ENCODE measurements at places on chromosomes 4 and X. TPM values are rescaled to one million over a fixed set of nuclear protein-coding genes. Genes with fewer than 3 reads are reported as not detected.
A peak's percentile ranks its signal among the peaks of the same experiment; 100 is the strongest.

- H3K4me1 ChIP-seq: peaks cover 10% of the 10 kb centered on the region
- H3K4me3 ChIP-seq: no peak overlapping the region
- peaks cover 9% of the 10 kb centered on the region for H3K36me3 ChIP-seq
- no peak overlapping the region for H3K27ac ChIP-seq
- H3K27me3 ChIP-seq: no peaks in the 10 kb centered on the region
These were observed 43.4 kb downstream of the MOB1B start for GRCh38 chr4:70945452-70946055.

- H3K4me1 ChIP-seq: no peaks in the 10 kb centered on the region
- peak overlapping the region; percentile 54 for H3K4me3 ChIP-seq
- H3K27me3 ChIP-seq: peaks cover 48% of the 10 kb centered on the region
- H3K27ac ChIP-seq: no peak overlapping the region
- no peaks in the 10 kb centered on the region for H3K36me3 ChIP-seq
- DNase-seq: no peak
These were observed 1.3 kb downstream of the HS3ST1 start for GRCh38 chr4:11427121-11427996.

- no peak for DNase-seq
- H3K4me3 ChIP-seq: no peak overlapping the region
- no peaks in the 10 kb centered on the region for H3K27me3 ChIP-seq
- no peak overlapping the region for H3K27ac ChIP-seq
- peaks cover 12% of the 10 kb centered on the region for H3K36me3 ChIP-seq
- H3K4me1 ChIP-seq: peaks cover 43% of the 10 kb centered on the region
These were observed 24.7 kb downstream of the SH3KBP1 start for GRCh38 chrX:19862634-19863211.

DNA sequence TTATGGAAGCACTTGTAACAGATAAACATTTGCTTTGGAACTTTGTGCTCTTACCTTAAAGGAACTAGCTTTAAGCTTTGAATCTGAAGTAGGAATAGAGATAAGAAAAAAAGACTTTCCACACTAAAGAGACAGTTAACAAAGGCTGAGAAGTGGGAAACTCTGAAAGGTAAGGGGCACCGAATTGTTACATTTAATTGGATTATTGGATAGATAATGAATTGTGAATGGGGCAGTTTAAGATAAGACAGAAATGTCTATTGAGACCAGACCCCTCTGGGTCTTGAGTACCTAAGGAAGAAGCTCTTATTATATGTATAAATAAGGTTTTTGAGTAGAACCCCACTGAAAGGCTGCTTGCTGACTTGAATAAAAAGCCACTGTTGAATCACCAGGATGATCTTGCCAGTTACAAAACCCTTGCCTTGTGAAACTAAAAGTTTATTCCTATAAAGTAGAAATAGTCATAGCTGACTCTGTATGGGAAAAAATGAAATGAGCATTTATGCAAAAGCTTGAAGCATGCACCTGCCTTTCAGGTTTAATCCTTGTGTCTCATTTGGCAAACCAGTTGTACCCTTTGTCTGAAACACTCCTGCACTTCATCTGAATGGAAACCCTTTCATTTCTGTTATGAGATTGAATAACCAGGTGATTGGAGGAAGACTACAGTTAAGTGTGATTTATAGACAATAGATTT is 423.2 kb downstream of the RPA4 start:
- H3K36me3 ChIP-seq: no peaks in the 10 kb centered on the region
- H3K27ac ChIP-seq: no peak overlapping the region
- H3K27me3 ChIP-seq: no peaks in the 10 kb centered on the region
- DNase-seq: no peak

DNA sequence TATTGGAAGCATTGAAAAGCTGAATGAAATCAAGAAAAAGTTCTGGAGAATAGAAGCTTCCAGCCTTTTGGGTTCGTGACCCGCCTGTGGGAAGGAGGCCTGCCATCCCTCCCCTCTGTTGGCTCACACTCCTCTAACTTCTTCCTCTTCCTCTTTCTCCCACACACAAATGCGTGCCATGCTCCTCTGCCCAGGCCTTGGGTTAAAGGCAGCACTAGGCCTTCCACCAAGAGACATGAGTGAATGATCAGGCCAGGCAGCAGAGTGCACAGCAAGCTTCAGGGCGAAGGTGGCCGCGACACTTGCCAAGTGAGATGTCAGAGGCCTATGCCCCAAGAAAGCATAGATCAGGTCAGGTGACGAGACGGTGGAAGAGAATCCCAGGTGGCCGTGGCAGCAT is 38.4 kb downstream of the FAM193A start:
- H3K27me3 ChIP-seq: no peaks in the 10 kb centered on the region
- H3K36me3 ChIP-seq: peaks cover 15% of the 10 kb centered on the region
- no peak overlapping the region for H3K4me3 ChIP-seq
- peaks cover 31% of the 10 kb centered on the region for H3K4me1 ChIP-seq
- no peak for DNase-seq

DNA sequence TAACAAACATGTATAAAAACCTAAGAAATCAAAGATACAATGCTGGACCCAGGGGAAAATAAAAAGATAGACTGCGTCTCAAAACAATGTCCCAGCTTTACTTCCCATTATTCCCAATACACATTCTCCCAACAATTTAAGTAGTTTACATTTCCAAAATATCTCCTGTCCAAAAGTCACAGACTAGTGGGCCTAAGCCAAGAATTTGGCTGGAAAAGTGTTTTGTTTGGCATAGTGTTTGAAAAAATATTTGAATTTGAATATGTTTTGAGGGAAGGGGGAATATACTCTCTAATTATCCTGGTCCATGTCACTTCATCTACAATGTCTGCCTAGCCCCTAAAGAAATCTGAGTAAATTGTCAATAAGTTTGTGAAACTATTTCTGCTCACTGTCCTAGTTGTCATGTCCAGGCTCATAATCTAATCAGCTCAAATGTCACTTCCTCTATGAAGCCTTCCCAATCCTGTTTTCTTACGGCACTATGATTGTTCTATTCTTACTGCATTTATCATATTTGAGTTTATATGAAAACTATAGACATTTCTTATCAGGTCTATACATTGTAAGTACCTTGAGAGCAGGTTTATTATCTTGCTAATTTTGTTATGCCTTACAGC is 74.4 kb downstream of the SEC24D start:
- no peak overlapping the region for H3K27ac ChIP-seq
- peaks cover 15% of the 10 kb centered on the region for H3K4me1 ChIP-seq
- no peak for DNase-seq
- no peak overlapping the region for H3K4me3 ChIP-seq

DNA sequence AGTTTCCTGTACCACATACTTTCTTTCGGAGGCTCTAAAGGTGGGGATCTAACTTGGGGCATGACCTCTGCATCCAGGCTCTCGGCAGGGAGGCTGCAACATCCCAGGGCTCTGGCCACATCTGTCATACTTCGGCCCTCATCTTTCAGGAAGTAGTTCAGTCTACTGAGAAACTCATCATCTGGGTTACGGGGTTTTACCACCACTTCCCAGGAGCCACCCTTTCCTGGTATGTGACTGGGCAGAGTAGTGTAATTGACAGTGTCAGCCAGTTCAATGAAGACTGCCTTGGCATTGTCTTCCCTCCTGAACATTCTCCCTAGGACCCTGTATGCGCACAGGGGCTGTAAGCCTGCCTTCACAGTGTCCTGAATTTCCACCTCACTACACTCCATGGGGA is 2.8 kb downstream of the PNMA5 start:
- no peaks in the 10 kb centered on the region for H3K27me3 ChIP-seq
- H3K4me1 ChIP-seq: peaks cover 21% of the 10 kb centered on the region
- no peak for DNase-seq
- H3K4me3 ChIP-seq: peak overlapping the region; percentile 47
- peak overlapping the region; percentile 63 for H3K27ac ChIP-seq
- no peaks in the 10 kb centered on the region for H3K36me3 ChIP-seq

DNA sequence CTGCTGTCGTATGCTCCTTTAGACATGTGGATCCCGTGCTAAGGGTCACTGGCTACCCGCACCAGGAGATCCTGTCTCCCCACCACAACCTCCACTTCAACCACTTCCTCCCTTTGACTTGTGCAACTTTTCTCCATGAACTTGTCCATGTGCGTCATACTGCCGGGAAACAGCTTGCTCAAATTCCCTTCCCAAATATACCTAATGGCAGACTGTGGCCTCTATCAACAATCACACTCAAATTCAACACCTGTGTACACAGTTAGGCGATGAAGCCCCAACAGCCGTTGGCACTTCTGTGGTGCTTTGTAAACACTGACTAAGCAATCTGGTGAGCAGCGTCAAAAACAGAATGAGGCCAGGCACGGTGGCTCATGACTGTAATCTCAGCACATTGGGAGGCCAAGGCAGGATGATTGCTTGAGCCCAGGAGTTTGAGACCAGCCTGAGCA is 49.5 kb downstream of the CD99L2 start:
- no peak for DNase-seq
- peaks cover 3% of the 10 kb centered on the region for H3K36me3 ChIP-seq
- no peaks in the 10 kb centered on the region for H3K27me3 ChIP-seq
- peaks cover 6% of the 10 kb centered on the region for H3K4me1 ChIP-seq

DNA sequence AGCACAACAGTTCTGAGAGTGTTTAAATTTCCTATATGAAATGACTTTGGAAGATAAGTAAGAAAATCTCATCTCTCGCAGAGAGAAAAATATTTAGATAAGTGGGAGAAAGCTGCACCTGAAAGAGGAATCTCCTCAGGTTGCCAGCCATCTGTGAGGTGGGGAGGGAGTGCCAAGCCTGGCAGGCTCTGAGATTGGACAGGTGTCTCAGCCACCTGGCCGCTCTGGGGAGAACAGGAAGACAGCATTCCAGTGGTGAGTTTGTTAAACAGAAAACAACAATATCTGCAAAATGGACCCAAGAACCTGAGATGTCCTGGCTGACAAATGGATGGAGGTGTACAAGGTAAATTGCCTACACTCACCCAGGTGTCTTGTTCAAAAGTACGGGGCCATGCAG is 31.3 kb downstream of the EMCN start:
- H3K36me3 ChIP-seq: no peaks in the 10 kb centered on the region
- H3K4me3 ChIP-seq: no peak overlapping the region
- H3K27ac ChIP-seq: no peak overlapping the region

DNA sequence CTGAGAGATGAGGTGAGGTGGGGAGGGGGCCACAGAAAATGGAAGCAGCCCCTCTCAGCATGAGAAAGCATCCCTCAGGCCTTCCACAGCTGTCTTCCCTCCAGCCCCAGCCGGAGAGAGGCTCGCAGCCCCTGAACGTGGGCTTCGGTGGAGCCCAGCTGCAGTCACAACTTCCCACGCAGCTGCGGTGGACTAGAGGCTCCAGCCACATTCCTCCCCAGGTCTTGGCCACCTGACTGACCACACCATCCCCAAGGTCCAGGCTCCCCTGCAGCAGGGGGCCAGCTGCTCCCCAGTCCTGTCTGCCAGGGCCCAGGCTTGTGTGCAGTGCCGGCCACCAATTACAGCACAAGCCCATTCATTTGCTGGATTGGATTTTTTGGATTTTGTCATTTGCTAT is 212.3 kb upstream of the BCOR start:
- H3K27me3 ChIP-seq: peaks cover 5% of the 10 kb centered on the region
- no peak for DNase-seq
- H3K27ac ChIP-seq: no peak overlapping the region
- H3K4me1 ChIP-seq: no peaks in the 10 kb centered on the region
- no peaks in the 10 kb centered on the region for H3K36me3 ChIP-seq
- no peak overlapping the region for H3K4me3 ChIP-seq

DNA sequence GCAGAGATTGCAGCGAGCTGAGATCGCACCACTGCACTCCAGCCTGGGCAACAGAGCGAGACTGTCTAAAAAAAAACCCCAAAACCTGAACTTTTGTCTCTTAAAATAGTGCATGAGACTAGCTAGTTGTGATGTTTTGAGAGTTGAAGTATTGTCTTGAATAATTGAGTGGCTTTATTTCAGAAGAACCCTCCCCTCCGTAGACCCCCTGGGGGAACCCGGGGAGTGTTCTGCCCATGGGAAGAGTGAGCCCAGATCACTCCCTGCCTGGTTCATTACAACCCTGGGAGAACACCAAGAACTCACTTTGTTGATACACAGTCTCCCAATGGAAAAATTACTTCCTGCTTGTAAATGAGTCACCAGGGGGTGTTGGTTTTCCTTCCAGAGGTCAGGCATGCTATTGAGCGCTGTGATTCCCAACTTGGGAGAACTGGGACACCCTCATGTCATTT is 65.3 kb upstream of the SHISA3 start:
- H3K27ac ChIP-seq: no peak overlapping the region
- H3K36me3 ChIP-seq: no peaks in the 10 kb centered on the region
- no peaks in the 10 kb centered on the region for H3K4me1 ChIP-seq
- H3K27me3 ChIP-seq: peaks cover 5% of the 10 kb centered on the region
- DNase-seq: no peak

GRCh38 chrX:152637649-152638442 is at the start of gene GABRQ:
Gene GABRQ (plus strand): TSS chrX:152637895. CDS start chrX:152638203, 308 bp downstream.
- H3K4me1 ChIP-seq: no peaks in the 10 kb centered on the region
- H3K4me3 ChIP-seq: no peak within 1 kb of the TSS
- no peaks in the 10 kb centered on the region for H3K36me3 ChIP-seq
- H3K27me3 ChIP-seq: peaks cover 17% of the 10 kb centered on the region

DNA sequence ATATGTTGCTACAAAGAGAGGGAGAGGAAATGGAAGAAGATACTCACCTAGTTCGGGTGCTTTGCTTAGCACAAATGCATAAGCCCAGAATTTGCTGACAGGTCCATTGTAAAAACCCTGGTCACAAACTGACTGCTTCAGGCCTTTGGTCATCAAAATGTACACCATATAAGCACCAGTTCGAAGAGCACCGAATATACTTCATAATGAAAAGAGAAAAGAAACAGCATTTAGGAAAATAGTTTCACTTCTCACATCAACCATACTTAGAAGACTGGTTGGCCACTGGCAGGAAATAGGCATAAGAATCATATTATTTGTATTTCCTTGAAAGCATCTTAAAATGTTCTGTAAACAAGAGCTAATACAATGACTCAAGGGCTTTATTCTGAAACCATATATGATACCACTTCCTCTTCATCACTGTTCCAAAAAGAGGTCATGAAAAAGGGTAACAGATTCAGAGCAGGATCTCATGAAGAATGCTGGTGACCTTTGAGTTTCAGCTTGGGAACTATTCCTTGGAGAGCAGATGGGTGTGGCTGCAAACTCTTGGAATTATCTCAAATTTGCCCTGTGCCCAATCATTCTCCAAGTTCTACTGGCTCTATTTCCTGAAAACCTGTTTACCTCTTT is 138.7 kb downstream of the ELOVL6 start:
- peak overlapping the region; percentile 79 for H3K27ac ChIP-seq
- DNase-seq: peak; percentile 9
- peaks cover 76% of the 10 kb centered on the region for H3K4me1 ChIP-seq
- peak overlapping the region; percentile 62 for H3K4me3 ChIP-seq
- H3K36me3 ChIP-seq: peaks cover 9% of the 10 kb centered on the region

Gene NBDY
- total RNA-seq: 29.3 TPM

Gene ZCCHC18
- total RNA-seq: 0.76 TPM

Gene PRRG1
- not detected for total RNA-seq

Gene RHOXF2
- not detected for total RNA-seq

Gene EGF
- total RNA-seq: not detected

Gene RBMX2
- 26.3 TPM for total RNA-seq

Gene P2RY4
- not detected for total RNA-seq

Gene SHROOM2
- not detected for total RNA-seq
